Stomach (tissue), 19 donors: ENCODE measurements at places on chromosomes 2 and 18. TPM values are rescaled to one million over a fixed set of nuclear protein-coding genes. Genes with fewer than 3 reads are reported as not detected.

DTNA gene
- total RNA-seq = 113 TPM

KCNG2 gene
- not detected for total RNA-seq

EPB41L3 gene
- 39.3 TPM for total RNA-seq

ABCG8 gene
- total RNA-seq = 8.9 TPM

FBXO41 gene
- 3.8 TPM for total RNA-seq

ANKRD62 gene
- total RNA-seq = 1.2 TPM

- no peak overlapping the region for H3K4me3 ChIP-seq
- no peaks in the 10 kb centered on the region for H3K27me3 ChIP-seq
- H3K4me1 ChIP-seq = peaks cover 13% of the 10 kb centered on the region
- no peak overlapping the region for H3K27ac ChIP-seq
These were observed 164.2 kb downstream of the INHBB start for GRCh38 chr2:120509991-120510735.

GRCh38 chr18:63192885-63193349, 126.7 kb downstream of the BCL2 start:
- H3K27me3 ChIP-seq = no peaks in the 10 kb centered on the region
- no peak for DNase-seq
- no peak overlapping the region for H3K4me3 ChIP-seq
- no peaks in the 10 kb centered on the region for H3K36me3 ChIP-seq

DNA sequence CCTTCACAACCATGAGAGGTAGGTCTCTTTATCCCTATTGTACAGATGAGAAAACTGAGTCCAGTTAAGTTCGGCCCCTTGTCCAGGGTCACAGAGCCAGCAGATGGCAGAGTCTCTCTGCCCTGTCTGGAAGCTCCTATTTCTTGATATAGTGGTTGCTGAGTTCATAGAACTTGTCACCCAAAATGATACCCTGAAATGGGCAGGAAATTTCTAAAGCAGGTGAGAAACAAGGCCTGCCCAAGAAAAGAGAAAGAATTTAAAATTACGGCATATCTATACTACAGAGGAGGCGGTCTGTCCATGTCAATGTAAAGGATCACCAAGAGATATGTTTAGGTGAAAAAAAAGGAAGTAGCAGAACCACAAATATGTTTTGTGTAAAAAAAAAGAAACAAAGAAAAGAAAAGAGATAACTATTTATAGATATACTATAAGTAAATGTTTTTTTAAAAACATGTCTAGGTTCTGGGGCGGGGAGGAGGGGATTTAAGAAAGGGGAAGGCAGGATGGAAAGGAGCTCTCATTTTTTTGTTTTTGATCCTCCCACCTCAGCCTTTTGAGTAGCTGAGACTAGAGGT, 39.8 kb downstream of the MYO7B start:
- no peaks in the 10 kb centered on the region for H3K4me1 ChIP-seq
- H3K4me3 ChIP-seq = no peak overlapping the region

GRCh38 chr2:197633109-197633657, 42.2 kb downstream of the RFTN2 start:
- no peak overlapping the region for H3K4me3 ChIP-seq
- no peaks in the 10 kb centered on the region for H3K27me3 ChIP-seq
- no peaks in the 10 kb centered on the region for H3K4me1 ChIP-seq
- no peak for DNase-seq
- H3K27ac ChIP-seq = no peak overlapping the region

- H3K36me3 ChIP-seq = no peaks in the 10 kb centered on the region
- H3K27ac ChIP-seq = no peak overlapping the region
- H3K4me3 ChIP-seq = no peak overlapping the region
- no peaks in the 10 kb centered on the region for H3K4me1 ChIP-seq
These were observed 84.0 kb upstream of the NEUROD1 start for GRCh38 chr2:181764095-181764963.

DNA sequence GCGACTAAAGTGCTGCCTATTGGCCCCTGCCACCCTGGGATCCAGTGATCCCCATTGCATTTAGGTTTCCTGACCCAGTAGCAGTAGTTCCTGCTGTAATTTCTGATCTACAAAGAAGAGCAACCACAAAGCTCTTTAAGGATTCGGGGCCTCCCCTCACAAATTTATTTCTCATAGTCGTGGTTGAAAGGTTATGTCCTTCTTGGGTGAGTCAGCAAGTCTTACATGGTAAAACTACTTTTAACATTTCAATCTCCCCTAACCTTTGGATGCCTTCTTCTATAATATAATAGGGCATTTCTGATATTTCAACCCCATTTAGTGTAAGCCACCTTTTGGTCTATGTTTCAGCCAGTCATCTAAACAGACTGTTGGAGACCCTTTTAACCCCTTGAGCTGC, 14.9 kb downstream of the PIKFYVE start:
- DNase-seq = no peak
- peaks cover 5% of the 10 kb centered on the region for H3K4me1 ChIP-seq
- H3K4me3 ChIP-seq = no peak overlapping the region
- H3K27ac ChIP-seq = no peak overlapping the region

GRCh38 chr2:231244382-231245248, 46.2 kb downstream of the ARMC9 start:
- H3K4me3 ChIP-seq = no peak overlapping the region
- H3K27ac ChIP-seq = peak overlapping the region; percentile 65
- H3K36me3 ChIP-seq = peaks cover 36% of the 10 kb centered on the region
- no peaks in the 10 kb centered on the region for H3K27me3 ChIP-seq

GRCh38 chr18:58186258-58186948, 142.4 kb downstream of the NEDD4L start:
- H3K36me3 ChIP-seq = no peaks in the 10 kb centered on the region
- DNase-seq = peak; percentile 65
- peaks cover 28% of the 10 kb centered on the region for H3K4me1 ChIP-seq
- H3K27me3 ChIP-seq = no peaks in the 10 kb centered on the region
- no peak overlapping the region for H3K4me3 ChIP-seq
- peak overlapping the region; percentile 43 for H3K27ac ChIP-seq

DNA sequence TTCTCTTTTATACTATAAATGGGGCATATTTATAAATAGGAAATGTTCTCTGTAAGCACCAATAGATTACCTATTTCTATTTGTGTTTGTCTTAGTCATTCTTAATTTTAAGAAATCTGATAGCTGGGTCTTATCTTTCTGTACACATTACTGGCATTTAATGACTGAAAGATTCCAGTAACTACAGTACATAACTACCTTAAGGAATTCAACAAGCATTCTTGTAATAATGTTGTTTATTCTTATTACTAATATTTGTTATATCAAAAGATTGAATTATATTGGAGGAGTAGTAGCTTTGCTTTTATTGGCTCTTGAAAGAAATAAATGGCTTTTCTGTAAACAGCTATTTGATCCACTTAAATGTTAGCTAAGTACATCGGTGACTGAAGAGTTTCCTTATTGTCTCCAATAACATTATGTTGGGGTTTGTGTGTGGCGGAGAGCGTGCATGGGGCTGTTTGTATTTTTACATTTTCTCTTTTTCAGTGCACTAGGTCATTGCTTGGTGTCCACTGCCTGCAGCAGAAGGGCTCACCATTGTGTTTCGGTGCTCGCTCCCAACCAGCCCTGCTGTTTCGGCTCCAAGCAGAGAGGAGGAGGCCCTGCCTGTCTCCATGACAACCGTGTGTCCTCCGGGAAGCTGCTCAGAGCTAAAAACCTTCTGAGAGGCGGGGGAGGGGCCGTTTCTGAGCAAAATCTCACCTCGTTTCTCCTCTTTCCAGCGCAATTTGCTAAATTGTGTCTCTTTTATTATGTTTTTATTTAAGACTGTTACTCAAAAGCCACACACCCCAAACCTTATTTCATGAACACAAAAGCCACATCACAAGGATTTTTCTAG, 112.5 kb upstream of the SLC38A11 start:
- peaks cover 12% of the 10 kb centered on the region for H3K4me1 ChIP-seq
- no peak overlapping the region for H3K4me3 ChIP-seq
- no peaks in the 10 kb centered on the region for H3K36me3 ChIP-seq
- H3K27ac ChIP-seq = no peak overlapping the region
- no peak for DNase-seq

DNA sequence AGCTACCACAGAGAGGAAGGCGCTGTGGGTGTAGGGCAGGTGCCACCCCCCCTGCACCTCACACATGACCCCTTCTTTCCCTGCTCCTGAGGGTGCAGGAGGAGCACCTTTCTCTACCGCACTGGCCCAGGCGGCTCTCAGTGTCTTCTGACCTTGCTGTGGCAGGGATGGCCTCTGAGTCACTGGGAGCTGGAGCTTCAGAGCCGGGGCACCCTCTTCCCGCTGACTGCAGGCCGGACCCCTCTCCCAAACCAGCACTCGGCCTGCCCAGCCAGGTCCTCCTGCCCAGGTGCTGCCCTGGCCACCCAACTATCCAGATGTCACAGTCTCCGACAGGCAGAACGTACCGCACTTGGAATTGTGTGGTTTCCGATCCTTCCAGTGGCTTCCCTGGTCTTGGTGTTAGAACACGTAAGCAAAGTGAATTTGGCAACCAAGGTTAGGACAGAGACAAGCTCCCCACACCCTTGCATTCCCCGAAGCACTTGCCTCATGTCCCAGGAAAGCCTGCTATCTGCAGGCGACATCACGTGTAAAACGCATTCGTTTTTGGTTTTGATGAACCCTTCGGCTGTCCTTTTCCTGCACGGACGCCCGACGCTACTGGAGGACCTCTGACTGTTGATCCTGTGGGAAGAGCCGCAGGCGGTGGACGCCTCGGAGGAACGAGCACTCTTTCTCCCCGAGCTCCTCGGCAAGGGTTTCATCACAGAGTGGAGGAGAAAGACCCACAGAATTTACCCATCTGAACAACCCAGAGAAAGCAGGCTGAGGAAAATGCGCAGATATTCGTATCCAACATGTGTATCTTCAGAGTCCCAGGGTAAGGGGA, 24.7 kb upstream of the KCNG2 start:
- H3K27me3 ChIP-seq = no peaks in the 10 kb centered on the region
- no peak overlapping the region for H3K4me3 ChIP-seq
- no peak overlapping the region for H3K27ac ChIP-seq
- H3K36me3 ChIP-seq = no peaks in the 10 kb centered on the region
- no peak for DNase-seq
- no peaks in the 10 kb centered on the region for H3K4me1 ChIP-seq

- no peak overlapping the region for H3K27ac ChIP-seq
- H3K27me3 ChIP-seq = no peaks in the 10 kb centered on the region
- H3K4me1 ChIP-seq = no peaks in the 10 kb centered on the region
- peak; percentile 41 for DNase-seq
These were observed 103.5 kb upstream of the TRIB2 start for GRCh38 chr2:12613137-12613835.

- no peak overlapping the region for H3K27ac ChIP-seq
- H3K36me3 ChIP-seq = peaks cover 18% of the 10 kb centered on the region
- no peak overlapping the region for H3K4me3 ChIP-seq
- H3K27me3 ChIP-seq = no peaks in the 10 kb centered on the region
These were observed 165.9 kb upstream of the PGAP1 start for GRCh38 chr2:197092431-197092830.

- peak; percentile 76 for DNase-seq
- H3K4me1 ChIP-seq = no peaks in the 10 kb centered on the region
- H3K27me3 ChIP-seq = no peaks in the 10 kb centered on the region
- no peak overlapping the region for H3K4me3 ChIP-seq
These were observed 10.4 kb upstream of the LRRFIP1 start for GRCh38 chr2:237616734-237617586.

DNA sequence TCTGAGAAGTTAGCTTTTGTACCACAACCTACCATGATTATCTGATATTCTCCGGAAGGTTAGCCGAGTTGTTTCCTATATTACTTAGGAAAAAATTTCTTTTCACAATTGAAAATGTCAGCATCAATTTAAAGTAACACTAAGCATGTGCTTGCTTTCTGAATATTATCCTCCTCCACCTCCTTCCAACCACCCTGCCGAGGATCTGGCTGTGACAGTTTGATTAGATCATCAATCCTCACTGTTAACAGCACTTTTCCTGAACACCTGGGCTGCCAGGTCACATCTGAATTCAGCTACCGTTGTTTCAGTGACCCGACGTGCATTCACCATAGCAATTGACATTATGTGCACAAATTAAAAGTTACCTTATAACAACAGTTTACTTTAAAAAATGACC, 207.0 kb downstream of the ZNF407 start:
- peaks cover 23% of the 10 kb centered on the region for H3K4me1 ChIP-seq
- no peak overlapping the region for H3K4me3 ChIP-seq
- H3K27me3 ChIP-seq = no peaks in the 10 kb centered on the region
- DNase-seq = no peak
- H3K27ac ChIP-seq = no peak overlapping the region

DNA sequence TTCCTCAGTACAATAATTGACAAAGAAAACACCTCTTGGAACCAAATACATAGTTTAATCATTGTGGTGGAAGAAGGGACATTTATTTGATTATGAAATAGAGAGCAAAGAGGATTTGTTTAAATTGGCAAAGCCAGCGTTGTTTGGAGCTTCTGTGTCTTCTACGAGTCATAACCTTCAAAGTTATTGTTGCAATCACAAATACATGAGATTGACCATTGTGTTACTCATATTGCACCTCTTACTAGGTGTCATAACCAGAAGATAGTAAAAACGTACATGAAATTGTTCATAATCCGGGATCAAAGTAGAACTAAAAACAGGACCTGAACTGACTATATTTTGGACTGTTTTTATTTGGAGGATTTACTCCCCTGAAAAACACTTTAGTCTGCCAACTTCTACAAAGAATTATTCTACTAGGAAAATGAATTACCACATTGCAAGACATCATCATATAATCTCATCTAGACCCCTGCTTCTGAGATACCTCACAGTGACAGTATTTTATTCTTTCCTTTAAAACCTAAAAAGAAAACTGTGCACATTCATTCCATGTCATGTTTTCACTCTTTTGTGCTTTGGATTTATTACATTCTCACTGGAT, 151.7 kb upstream of the KLF7 start:
- no peak for DNase-seq
- no peak overlapping the region for H3K4me3 ChIP-seq
- no peaks in the 10 kb centered on the region for H3K36me3 ChIP-seq
- no peak overlapping the region for H3K27ac ChIP-seq
- H3K27me3 ChIP-seq = no peaks in the 10 kb centered on the region

DNA sequence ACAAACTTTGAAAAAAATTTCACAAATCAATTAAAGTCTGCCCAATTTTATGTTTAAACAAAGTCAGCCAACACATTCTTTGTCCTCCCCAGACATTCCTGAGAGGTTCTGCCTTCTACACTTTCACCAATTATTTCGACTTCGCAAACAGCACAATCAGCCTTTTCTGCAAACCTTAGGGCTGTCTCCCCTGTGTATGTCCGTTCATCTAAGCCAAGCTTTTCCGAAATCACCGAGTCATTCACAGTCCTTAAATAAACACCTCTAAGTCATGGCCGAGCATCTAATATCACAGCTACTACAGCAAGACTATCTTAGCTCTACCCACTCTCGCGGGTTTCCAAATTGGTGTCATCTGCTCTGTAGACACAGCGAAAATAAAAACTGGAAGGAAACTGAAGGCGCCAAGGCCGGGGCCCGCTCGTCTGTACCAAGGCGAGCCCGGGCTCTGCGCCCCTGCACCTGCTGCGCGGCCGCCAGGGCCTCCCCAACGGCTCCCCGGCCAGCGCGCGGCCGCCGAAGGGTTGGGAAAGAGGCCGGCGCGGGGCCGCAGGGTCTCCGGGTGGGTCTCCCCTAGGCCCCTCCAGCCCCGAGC, 730 bp downstream of the ODC1 start:
- peaks cover 25% of the 10 kb centered on the region for H3K36me3 ChIP-seq
- H3K27me3 ChIP-seq = no peaks in the 10 kb centered on the region
- peak overlapping the region; percentile 93 for H3K27ac ChIP-seq
- H3K4me3 ChIP-seq = peak overlapping the region; percentile 70
